ENCODE measurements at places on chromosomes 3 and 15. TPM values are rescaled to one million over a fixed set of nuclear protein-coding genes. Genes with fewer than 3 reads are reported as not detected.

The GPR171 gene
- not detected for total RNA-seq

The SPINT1 gene
- total RNA-seq: 0.26 TPM

The CLCN2 gene
- total RNA-seq: 3.1 TPM

The ATP8B4 gene
- 9.8 TPM for total RNA-seq

The GALNT15 gene
- 26.9 TPM for total RNA-seq

The TFG gene
- 138 TPM for total RNA-seq

The CRABP1 gene
- not detected for total RNA-seq

The FANCD2 gene
- 19.5 TPM for total RNA-seq

The SCAANT1 gene
- not detected for total RNA-seq

The TTC23 gene
- total RNA-seq: 26.9 TPM

The MTMR10 gene
- 31.9 TPM for total RNA-seq

The SPESP1 gene
- total RNA-seq: 5.4 TPM

The ACKR2 gene
- 0.32 TPM for total RNA-seq

The GPR62 gene
- 0.11 TPM for total RNA-seq

The ZNF774 gene
- 2.8 TPM for total RNA-seq

The IGF2BP2 gene
- 34.9 TPM for total RNA-seq

The GUCA1C gene
- total RNA-seq: not detected

The CAV3 gene
- total RNA-seq: not detected

The MRAS gene
- total RNA-seq: 48.0 TPM

The CCDC39 gene
- total RNA-seq: not detected

The CHRNA7 gene
- 0.65 TPM for total RNA-seq

The WDR53 gene
- total RNA-seq: 5.5 TPM

The GCSAM gene
- total RNA-seq: not detected

The SLC12A1 gene
- total RNA-seq: not detected

The TRIM42 gene
- not detected for total RNA-seq

The PTPN9 gene
- total RNA-seq: 25.0 TPM

All from articular chondrocyte of knee joint (primary cell).